Choroid plexus epithelial cell (primary cell): ENCODE measurements at places on chromosomes 11 and 22.

GRCh38 chr11:12411806-12412727 lies 34.7 kb downstream of the PARVA start:
- DNase-seq: peak; percentile 86

DNA sequence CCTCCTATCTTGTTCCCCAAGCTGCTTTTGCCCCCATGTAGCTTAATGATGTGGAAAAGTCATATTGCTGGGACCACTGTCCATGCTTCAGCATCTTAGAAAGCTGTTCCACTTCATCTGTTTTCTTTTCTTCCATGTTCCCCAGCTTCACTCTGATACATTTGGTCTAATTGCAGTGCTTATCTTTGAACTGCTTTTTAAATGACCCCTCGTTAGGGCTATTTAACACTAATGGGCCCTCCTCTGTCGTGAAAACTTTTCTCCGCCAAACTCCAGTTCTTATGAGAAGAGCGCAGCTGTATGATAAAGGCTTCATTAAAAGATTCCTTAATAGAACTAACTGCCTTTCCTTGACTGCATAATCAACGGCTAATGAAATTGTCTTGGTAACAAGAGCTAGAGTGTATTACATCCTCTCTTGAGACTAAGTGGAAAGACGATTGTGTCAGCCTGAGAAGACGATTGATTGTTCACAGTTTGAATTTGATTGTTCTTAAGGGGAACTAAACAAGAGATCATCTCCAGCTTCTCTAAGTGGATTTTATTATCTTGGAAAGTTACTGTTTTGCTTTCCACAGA lies 165.0 kb upstream of the MTNR1B start:
- DNase-seq: no peak

- DNase-seq: no peak
Observed at GRCh38 chr22:23047742-23048141, 22.6 kb upstream of the GNAZ start.

DNA sequence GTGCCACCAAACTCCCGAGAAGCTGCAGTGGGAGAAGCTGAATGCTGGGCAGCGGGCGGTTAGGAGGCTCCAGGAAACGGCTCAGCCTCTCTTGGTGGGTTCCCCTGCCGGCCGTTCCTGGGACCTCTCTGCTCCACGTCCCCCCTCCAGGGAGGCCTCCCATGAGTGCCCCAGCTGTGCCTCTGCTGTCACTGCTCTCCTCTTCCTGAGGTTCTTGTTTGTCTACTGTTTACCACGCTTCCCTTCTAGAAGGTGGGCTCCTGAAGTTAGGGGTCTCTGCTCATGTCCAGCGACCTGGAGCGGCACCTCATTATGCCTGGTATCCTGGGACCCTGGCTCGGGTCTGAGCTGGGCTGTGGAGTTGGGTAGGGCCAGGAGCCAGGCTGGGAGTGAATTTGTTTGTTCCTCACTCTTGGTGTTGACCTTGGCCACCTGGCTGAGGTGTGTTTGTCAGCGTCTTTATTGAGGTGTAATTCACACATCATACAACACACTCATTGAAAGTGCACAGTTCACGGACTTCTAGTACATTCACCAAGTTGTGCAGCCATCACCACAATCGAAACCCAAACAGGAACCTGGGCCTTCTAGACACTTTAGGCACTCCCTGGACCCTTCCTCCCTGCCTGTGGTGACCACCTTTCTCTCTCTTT lies 37.8 kb upstream of the GRAMD4 start:
- no peak for DNase-seq

GRCh38 chr11:88043149-88043548 lies 132.1 kb downstream of the RAB38 start:
- DNase-seq: no peak

GRCh38 chr11:91686281-91686680 lies 538.3 kb upstream of the FAT3 start:
- no peak for DNase-seq

GRCh38 chr11:129967996-129968395 lies 34.6 kb downstream of the PRDM10 start:
- DNase-seq: no peak

DNA sequence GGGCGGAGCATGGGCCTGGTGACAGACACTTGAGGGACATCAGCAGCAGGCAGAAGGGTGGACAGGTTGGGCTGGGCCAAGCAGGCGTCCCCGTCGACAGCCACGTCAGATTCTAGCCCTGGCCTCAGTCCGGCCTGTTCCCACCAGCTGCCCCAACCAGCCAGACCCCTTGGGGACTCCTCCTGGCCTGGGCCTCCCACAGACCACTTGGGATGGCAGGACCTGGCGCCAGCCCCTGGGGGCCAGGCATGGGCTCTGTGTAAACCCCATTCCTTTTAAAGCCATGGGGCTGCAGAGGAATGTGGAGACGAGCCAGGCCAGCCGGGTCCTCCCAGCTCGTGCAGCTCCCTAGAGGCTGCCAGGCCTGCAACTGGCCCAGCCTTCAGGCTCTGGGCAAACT lies 4.7 kb upstream of the SUSD2 start:
- DNase-seq: no peak

GRCh38 chr22:24230911-24231656 lies 13.8 kb downstream of the GGT5 start:
- DNase-seq: no peak

DNA sequence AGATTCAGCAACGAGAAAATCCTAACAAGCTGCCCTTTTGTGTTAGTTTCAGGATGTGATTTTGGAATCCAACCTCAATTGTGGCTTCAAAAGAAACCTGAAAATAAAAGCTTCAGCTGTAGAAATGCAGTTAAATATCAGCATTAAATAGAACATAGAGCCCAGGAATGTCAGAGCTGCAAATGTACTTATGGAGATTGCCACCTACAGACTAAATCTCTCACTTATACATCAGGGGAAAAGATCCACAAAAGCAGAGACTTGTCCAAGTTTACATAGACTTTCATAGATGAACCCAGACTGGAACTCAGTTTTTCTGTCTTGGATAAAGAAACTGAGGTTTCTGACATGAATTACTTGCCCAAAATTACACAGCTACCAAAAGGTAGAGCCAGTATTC lies 446.6 kb downstream of the DLG2 start:
- peak; percentile 17 for DNase-seq

DNA sequence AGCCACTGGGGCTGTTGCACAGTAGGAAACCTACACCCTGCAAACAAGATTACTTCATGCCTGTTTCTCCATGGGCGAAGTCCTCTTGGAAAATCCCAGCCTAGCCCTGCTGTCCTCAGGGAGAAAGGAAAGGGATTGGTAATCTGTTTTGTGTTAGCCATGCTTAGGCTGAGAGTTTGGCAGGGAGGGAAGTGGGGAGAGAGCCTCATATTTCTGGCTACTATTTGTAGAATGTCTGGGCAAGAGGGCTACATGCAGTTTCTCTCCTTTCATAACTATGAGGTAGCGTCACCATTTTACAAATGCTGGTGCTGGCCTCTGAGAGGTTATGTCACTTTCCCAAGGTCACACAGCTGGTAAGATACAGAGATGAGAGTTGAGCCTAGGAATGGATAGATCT lies 737 bp upstream of the MFRP start:
- DNase-seq: no peak

GRCh38 chr22:28497188-28497587 lies 182.5 kb downstream of the TTC28 start:
- peak; percentile 19 for DNase-seq

DNA sequence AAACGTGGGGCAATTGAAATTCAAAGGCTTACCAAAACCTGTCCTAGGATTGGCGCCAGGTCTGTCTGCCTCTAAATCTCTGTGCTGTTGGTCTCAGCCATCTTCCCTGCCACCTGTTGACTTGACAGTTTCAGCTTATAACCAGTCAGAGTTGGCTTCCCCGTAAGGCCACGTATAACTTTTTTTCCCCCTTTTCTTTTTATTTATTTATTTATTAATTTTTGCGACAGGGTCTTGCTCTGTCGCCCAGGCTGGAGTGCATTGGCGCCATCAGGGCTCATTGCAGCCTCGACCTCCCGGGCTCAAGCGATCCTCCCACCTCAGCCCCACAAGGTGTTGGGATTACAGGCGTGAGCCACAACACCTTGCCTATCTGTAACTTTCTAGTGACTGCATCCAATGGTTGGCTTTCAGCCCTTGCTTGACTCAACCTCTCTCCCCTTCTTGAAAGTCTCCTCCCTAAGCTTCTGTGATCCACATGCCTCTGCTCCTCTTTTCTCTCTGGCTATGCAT lies 1.4 kb upstream of the SYVN1 start:
- no peak for DNase-seq

GRCh38 chr22:32517921-32518320 lies 43.3 kb downstream of the FBXO7 start:
- DNase-seq: no peak

DNA sequence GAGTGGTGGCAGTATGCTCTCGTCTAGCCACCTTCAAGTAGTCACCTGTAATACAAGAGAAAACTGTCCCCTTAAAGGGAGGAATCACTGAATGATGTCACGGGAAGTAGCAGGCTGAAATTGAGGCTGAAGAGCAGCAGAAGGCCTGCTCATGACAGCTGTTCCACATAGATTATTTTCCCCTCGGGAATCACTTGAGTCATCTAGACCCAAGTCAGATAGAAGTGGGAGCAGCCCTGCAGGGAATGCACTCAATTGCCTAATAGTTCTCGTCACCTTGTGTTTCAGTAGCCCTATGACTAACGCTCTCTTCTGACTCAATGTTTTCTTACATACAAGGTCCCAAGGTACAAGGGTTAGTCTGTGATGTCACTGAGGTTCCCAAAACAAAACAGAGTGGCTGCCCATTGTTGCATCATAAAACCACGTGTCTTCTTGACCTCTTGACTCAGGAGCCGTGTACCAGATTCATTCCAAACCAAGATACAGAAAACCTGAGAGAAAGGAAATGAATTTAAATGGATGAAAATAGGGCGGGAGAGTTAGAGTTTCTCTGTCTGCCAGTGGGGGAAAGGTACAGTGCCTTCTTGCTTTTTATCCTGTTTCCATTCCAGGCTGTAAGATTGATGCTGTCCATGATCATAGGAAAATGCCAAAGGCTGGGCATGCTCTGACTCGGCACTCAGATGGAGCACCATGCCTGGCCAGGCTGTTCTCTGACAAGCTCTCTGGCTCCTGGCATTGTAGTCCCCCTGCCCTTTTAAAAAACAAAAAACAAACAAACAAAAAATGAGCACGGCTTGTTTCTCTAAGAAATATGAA lies 21.6 kb upstream of the C11orf96 start:
- DNase-seq: peak; percentile 100

DNA sequence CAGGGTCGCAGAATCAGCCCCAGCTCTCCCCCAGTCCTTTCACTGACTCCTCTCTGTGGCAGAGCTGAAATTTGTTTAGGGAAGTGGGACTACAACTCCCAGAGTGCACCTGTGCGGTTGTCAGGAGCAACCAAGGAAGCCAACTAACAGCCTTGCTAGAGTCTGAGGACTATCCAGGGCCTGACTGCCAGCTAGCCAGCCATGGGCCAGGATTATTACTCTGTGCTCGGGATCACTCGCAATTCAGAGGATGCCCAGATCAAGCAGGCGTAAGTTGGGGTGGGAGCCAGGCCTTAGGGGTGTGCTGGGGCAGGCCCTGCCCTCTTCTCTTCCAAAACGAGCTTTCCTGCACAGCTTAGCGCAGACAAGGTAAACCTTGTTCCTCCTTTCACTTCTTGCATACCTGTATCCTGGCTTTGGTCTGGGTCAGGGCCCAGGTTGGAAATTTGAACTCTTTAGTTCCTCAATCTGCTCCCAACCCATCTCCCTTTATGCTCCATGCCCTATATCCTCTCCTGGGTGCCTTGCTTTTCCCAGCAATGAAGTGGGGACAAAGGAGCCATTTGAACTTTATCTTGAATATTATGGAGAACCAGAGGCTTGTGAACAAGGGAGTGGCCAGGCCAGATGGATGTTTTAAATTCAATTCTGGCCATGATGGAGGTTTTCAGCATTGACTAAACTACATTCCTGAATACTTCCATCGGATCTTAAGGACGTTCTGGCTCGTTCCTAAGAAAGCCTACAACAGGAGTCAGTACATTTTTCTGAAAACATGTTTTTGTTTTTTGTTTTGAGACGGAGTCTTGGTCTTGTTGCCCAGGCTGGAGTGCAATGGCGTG lies at the start of gene DNAJB13:
Gene DNAJB13 (plus strand): TSS at position 158 of the 842 bp plus-strand sequence. CDS start 44 bp downstream, at position 202.
- DNase-seq: peak; percentile 68

DNA sequence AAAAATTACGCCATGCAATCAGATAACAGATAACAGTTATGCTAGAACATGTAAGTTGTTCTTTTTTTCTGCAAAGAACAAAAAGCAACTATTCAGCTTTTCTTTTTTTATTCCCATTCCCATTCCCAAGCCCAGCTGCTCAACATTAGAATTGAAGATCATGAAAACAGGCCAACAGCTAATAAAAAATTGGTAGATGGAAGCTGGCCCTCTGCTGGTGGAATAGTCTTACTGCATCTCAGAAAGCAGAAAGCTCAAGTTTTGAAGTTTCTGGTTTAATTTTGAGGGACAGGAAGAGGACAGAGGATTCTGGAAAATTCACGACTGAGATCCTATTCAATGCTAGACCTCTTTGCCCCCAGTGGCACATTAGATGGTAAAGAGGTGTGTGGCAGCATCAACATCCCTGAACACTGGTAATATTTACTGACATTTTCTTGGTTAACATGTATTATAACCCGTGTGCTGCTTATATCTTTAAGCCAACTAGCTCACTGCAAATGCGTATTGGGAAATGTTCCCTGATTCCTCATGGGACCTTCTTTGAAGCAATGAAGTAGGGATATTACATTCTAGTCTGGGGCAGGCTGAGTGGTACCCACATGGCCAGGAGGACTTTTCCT lies 591.2 kb downstream of the OPCML start:
- DNase-seq: peak; percentile 50

DNA sequence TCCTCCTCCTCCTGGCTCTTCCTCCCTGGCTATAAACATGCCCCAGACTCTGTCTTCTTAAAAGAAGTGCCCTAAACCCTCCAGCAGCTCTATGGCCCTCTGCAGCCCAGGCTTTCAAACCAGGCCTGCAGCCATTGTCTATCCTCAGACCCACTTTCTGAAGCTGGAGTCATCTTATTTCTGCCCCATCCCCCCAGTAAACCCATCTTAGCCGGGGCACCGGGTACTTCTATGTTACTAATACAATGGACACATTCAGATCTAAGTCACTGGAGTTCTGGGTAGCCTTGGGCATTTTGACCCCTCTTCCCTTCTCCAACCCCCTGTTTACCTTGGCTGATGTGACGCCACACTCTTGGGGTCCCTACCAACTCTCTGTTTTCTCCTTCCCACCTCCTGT lies 29.7 kb upstream of the CACNG2 start:
- DNase-seq: no peak

DNA sequence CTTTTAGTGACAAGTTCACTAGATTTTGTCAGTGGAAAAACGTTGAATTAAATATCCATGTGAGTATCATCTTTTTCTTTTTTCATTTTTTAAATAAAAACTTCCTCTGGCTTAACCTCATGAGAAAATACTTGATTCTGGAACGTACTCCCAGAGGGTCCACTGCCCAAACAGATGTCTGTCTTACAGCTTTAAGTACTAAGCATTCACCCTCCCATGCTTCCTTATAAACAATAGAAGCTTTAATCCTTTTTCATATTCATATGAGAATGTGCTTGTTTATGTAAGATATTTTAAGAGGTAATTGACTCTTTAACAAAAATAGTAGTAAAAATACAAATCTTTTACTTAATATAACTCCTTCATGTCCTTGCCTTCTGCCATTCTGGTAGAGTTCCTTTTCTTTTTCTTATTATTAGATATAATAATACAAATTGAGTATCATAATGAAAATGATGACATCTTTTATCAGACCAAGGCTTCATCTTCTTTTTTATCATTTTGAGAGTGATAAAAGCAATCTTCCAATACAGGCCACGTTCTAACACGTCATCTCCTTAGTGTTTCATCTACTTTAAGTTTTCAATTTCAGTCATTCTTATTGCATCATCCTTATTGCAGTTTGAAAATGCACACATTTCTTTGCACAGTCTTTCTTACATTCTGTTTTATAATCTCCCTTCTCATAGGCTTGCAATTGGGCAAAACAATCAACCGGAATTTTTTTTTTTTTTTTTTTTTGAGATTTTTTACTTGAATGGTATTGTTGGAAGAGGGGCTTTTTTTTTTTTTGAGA lies 69.5 kb upstream of the MYO18B start:
- no peak for DNase-seq
